ENCODE measurements at places on chromosomes 4 and X.

DNA sequence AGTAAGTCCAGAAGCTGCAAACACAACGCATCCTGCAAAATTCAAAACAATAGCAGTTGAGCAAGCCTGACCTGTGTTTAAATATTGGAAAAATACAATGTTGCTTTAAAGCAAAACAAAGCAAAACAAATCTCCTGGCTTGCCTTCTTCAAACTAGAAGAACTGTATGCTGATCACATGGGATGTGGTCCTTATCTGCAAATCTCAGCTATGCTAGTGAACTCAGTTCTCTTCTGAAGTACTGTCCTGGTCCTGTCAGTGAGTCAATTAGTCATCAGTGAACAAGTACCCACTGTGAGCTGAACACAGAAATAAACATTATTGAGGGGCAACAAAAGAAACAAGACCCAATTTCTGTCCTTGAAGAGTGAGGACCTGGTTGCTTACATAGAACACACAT is 522.5 kb downstream of the SMARCA1 start:
- DNase-seq, result no peak

DNA sequence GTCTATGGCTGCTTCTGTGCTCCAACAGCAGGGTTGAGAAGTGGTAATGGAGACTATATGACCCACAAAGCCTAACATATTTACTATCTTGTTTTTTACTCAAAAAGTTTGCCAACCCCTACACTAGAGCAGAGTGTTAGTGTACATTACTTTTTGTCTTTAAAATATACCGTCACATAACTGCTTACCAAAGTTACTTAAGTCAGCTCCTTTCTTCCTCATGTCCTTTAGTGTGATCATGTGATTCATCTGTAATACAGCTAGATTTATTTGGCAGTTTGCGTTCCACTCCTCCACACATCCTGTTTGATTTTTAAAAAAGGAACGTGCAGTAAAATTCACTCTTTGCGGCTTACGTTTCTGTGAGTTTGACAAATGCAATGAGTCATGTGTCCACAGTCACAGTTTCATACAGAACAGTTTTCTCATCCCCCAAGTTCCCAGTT is 162.4 kb upstream of the GPRIN3 start:
- peak; percentile 48 for DNase-seq

- no peak for DNase-seq
Observed at GRCh38 chrX:30027636-30028035, 187.7 kb upstream of the MAGEB2 start.

DNA sequence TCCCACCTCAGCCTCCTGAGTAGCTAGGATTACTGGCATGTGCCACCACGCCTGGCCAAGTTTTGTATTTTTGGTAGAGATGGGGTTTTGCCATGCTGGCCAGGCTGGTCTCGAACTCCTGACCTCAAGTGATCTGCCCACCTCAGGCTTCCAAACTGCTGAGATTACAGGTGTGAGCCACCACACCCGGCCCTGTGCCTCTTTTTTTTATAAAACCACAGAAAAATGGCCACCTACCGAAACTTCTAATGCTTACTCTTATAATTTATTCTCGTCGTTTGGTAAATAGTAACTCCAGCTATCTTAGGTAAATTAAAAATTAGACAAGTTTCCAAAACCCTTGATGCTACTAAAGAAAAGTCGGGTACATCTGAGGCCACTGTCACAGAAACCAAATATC is 54.4 kb downstream of the IRF2 start:
- no peak for DNase-seq

DNA sequence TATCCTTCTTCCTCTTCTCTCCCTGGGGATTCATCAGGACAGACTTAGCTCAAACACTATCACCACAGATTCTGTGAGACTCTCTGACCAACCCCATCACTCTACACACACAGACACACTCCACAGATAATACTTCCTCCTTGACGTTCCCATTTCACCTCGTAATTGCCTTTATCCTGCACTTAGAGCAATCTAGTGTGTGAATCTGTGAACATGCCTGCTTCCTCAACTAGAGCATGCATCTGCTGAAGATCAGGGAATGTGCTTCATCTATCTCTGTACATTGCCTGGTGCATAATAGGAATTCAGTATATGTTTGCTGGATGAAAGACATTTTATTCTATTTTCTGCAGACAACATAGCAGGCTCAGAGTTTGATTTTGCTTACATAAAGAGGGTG is 25.1 kb upstream of the HS6ST2 start:
- no peak for DNase-seq

DNA sequence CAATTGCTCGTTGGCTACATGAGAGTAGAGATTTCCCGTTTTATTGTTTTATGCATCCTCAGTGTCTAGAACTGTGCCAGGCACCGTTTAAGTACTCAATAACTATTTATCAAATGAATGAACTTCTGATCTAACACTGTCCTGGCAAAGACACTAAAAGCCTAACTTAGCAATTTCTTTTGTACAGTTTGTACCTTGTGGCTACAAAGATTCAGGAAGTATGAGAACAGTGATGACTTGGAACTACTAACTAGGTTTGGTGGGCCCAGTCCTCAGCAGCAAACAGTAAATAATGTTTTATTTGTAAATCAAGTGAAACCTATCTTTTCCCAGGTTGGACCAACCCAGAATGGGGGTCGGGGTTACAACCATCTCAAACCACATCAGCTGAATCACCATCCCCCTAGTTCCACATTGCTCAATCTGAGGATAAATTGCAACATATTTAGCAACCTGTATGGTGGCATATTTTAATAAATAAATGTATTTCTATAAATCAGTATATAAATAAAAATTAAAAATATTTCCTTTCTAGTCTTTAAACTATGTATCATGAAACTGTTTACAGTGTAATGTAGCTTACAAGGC is 12.3 kb upstream of the SCRG1 start:
- DNase-seq, result no peak

GRCh38 chr4:53193111-53193510 is 172.8 kb downstream of the SCFD2 start:
- DNase-seq, result no peak

- no peak for DNase-seq
Observed at GRCh38 chr4:183797445-183798300, 107.4 kb upstream of the STOX2 start.

- DNase-seq, result no peak
Observed at GRCh38 chrX:905848-906566, 275.4 kb downstream of the SHOX start.

- peak; percentile 42 for DNase-seq
Observed at GRCh38 chrX:87516717-87517121, 883 bp upstream of the KLHL4 start.

GRCh38 chrX:10098270-10098713 is 58.5 kb upstream of the CLCN4 start:
- DNase-seq, result no peak

All from fibroblast of skin of left biceps (primary cell).